ENCODE measurements at places on chromosomes 16 and 17.

GRCh38 chr16:69017036-69017783 is 88.2 kb upstream of the HAS3 start:
- no peak for DNase-seq

- no peak for DNase-seq
These were observed 114.3 kb downstream of the NPIPB5 start for GRCh38 chr16:22624800-22625533.

DNA sequence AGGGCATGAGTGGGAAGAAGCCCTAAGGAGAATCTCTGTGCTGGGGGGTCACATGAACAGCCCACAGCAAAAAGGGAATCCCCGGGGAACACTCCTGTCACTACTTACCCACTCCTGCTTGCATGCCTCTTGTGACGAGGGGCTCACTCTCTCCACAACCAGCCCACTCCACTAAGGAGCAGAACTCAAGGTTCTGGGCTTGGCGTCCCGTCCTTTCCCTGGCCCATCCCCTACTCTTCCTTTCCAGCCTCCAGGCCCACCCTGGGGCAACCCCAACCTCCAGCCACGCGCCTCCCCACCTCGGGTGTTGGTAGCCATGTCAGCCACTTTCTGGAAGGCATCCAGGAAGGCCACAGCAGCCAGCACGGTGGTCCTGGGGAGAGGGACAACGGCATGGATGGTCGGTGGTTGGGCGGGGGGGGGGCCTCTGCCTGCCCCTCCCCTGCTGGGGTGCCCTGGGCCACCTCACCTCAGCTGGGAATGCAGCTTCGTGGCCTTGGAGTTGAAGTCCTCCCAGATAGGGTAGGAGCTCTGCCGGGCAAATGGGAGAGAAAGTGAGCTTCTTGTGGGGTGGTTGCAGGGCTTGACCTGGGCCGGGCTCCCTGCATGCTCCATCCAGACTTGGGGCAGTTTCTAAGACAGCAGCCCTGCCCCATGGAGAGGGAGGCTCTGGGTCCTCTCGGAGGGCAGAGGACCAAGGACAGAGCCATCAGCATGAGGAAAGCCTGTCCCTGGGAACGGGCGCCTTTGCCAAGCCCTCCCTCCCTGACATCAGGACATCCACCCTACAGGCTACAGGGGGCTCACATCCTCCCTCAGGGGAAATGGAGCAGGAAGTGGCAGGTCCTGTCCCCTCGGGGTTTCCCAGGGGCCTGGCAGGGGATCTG is 5.1 kb downstream of the MTSS2 start:
- DNase-seq: no peak

DNA sequence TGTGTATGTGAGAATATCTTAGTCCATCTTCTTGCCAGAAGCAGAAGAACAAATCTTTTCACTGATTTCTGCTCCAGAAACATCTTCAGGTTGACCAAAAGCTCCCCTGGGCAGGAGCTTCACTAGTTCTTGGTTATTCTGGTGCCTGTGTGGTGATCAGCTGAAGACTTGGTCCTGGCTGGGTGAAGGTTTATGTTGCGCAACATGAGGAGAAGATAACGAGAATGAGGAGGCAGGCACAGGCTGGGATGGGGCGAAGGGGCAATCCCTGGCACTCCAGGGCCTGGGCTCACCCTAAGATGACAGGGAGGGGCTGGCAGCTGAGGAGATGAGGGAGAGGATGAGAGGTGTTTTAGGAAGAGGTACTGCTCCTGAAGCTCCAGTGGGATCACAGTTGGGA is 232.0 kb downstream of the NTN1 start:
- no peak for DNase-seq

DNA sequence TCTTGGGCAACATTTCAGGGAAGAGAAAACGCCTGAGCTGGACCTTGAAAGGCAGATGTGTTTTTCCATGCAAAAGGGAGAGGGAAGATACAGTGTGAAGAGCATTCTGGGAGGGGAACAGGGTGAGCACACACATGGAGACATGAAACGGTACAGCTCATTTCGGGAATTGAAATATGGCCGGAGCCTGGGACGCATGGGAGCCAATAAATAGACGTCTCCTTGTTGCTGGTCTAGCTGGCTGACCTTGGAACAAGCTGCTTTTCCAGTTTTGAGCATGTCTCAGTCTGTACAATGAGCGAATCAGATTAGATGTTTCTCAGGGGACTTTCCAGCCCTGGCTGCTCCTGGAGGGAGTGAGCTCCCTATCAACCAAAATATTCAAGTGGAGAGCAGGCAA is 63.6 kb downstream of the ASIC2 start:
- DNase-seq: no peak

DNA sequence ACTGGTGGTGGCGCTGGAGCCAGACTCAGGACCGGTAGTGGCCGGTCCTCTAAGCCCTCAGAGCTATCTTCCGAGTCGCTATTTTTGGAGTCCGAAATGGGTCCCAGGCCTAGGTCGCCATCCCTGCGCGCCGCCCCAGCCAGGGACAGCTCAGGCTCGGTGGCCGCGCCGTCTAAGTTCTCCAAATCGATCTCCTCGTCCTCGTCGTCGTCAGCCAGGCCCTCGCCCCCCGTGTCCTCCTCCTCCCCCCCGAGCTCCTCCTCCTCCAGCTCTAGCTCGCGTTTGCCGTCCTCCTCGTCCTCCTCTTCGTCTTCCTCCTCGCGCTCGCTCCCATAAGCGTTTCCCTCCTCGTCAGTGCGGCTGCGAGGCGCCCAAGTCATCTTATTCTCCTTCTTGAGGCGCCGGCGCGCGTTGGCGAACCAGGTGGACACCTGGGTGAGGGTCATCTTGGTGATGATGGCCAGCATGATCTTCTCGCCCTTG is 1.6 kb downstream of the IRX3 start:
- DNase-seq: no peak

- no peak for DNase-seq
These were observed 4.0 kb downstream of the ZDHHC1 start for GRCh38 chr16:67412294-67412693.

- DNase-seq: no peak
These were observed 12.2 kb downstream of the BANP start for GRCh38 chr16:87963400-87963799.

- DNase-seq: no peak
These were observed 92.0 kb upstream of the CCL2 start for GRCh38 chr17:34163123-34163522.

All from DMS153 (cell line).